ENCODE measurements at places on chromosomes 6 and 20.

DNA sequence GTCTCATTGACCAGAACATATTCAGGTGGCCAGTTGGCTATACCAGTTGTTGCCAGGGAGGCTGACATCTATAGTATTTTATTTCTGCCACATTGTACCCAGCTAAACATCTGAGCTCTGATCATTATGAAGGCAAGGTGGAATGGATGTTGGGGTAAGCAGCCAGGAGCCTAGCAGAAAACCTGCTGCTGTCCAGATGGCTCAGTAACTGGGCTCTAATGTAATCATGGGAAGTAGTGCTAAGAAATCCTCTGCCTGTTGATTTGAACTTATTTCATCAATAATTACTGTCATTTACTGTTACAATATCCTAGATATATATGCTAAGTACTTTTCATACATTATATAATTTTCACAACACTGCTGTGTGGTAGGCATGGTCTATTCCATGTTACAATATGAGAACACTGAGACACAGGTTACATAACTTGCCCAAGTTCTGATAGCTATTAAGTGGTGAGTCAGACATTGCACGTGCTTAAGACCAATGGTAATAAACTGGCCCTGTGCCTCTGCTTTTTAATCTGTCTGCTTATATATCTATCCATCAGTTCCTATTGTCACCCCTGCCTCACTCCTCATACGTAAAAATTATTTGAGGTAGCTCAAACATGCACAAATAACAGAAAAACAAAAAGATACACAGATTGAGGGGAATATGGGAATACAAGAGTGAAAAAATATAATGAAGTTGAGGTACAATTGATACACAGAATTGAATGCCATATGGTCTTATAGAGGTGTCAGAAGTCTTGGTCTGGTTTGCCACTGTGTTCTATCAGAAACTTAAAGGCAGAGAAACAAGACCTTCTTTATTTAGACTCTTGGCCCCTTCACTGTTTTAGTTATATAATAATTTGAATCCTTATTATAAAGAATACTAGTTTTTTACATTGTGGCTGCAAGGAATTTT is 25.2 kb downstream of the TBPL1 start:
- peak; percentile 86 for DNase-seq

- no peak for DNase-seq
These were observed 26.0 kb upstream of the CLVS2 start for GRCh38 chr6:122969999-122970533.

DNA sequence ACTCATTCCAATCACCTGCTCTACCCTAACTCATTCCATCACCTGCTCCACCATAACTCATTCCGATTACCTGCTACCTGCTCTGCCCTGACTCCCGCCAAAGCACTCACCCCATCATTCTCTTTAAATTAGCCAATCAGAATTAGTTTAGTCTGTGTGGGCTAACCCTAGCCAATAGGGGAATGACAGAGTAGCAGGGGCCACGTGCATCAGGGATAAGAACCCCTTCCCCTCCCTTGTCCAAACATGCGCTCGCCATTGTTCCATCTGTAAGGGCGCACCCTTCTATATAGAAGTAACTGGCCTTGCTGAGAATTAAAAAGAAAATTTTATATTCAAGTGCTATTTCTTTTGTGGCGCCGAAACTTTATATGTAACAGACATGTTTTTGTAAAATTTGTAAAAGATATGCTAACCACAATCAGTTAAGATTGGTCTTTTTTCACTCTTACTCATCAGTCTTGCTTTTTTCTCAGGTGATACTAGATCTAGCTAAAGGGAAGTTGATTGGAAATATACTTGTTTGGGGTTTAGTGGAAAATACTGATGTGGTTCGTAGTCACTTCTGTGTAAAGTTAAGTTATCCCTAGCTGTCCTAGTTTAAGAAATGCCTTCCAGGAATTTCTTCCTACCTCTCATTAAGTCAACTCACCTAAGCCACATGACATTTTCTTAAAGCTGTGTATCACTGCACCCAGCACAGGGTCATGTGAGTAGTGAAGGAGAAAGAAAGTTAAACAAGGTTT is 16.5 kb downstream of the RTN4IP1 start:
- DNase-seq = no peak

DNA sequence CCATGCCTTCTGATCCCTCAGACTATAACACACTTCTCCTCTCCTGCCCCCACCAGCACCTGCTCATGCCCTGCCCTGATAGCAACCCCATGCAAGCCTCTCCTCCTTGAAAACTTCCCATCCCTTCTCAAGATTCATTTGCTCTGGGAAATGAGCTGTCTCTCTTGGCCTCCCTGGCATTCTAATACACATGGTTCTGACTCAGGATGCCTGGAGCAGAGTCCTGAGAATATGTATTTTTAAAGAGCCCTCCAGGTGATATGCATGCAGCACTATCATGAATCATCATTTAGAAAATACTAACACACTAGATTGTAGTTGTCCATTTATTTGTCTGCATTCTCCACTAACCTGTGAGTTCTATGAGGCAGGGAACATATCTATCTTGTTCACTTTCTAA is 26.6 kb downstream of the HDGFL1 start:
- DNase-seq = no peak

GRCh38 chr6:144883915-144884314 is 598.8 kb downstream of the UTRN start:
- DNase-seq = no peak

GRCh38 chr20:11853359-11853758 is 64.3 kb upstream of the BTBD3 start:
- DNase-seq = no peak

- no peak for DNase-seq
These were observed 13.4 kb downstream of the NAPB start for GRCh38 chr20:23407781-23408464.

GRCh38 chr6:79384845-79385244 is 150.4 kb upstream of the HMGN3 start:
- DNase-seq = no peak

GRCh38 chr6:85406641-85407075 is 43.2 kb upstream of the NT5E start:
- DNase-seq = no peak

DNA sequence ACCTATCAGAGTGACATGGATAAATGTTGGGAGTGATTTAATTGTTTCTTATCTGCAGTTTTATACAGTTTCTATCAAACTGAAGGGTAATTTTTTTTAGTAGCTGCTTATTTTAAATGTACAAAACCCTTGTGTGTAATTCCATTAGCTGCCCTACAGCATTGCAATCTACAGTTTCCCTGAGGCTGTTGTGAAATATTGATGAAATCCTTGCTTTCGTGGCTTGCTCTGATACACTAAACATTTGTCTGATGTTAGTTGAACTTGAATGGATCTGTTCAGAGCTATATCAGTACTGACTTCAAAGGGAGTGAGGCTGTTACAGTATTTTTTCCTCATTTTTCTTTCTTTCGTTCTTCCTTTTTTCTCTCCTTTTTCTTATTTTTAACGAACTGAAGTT is 255.4 kb downstream of the TSHZ2 start:
- no peak for DNase-seq

GRCh38 chr6:143167224-143167623 is 106.5 kb downstream of the AIG1 start:
- DNase-seq = no peak

DNA sequence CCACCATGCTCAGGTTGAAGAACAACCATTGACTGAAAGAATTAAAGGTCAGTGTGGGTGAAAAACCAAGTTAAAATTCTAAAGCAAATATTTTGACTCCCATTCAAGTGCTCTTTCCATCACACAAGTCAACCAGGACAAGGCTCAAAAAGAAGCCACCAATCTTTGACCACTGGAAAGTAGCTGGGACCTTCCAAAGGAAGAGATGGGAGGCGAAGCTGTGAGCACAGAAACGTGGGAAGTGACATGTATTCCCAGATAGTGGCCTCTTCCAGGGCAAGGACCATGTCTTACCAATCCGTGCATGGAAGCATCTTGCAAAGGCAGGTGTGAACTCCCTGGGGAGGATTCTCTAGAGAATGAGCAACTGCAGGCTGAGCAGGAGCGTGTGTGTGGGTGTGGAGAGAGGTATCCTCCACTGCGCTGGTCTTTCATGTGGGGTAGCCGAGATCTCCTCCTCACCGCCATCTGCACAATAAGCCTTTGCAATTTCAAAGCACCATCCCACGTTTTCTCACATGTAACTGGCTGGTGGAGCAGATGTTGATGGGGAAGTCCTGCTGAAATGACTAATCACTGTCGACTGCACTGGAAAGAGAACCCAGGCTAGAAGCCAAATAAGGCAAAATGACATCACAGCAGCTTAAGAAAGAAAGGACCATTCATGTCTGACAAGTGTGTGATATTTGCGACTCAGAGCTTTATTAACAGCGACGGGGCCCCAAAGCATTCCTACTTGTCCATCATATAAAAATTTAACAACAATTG is 189.4 kb upstream of the RREB1 start:
- DNase-seq = peak; percentile 51

DNA sequence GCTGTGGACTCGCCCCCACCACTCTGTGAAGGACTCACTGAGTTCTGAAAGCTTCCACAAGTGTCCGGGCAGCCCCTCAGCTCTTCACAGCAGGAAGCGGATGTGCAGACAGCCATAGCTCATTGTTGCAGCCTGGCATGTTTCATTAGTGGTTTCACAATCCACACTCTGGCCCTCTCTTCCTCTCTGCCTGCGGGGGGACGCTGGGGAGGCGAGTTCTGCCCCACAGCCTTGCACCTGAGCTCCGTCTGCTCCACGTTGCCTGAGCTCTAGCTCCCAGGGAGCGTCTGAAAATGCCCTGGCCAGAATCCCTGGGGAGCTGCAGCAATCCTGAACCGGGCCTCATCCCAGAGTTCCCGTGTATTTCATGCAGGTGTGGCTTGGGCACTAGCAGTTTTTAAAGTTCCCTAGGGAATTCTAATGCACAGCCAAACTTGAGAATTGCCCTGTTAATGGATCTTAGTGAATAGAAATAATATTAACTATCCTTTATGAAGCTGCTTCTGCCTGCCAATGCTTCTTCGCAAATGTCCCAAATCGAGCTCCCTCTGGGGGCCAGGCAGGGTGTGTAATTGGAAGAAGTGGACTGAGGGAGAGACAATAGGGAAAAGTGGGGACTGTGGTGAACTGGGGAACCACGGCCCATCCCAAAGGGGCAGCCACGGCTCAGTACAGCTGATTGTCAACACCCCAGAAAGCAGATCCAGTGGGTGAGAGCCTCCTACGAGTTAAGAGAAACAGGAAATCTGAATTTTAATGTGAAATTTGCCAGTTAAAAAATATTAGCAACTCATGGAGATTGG is 51.5 kb downstream of the CTCFL start:
- no peak for DNase-seq

DNA sequence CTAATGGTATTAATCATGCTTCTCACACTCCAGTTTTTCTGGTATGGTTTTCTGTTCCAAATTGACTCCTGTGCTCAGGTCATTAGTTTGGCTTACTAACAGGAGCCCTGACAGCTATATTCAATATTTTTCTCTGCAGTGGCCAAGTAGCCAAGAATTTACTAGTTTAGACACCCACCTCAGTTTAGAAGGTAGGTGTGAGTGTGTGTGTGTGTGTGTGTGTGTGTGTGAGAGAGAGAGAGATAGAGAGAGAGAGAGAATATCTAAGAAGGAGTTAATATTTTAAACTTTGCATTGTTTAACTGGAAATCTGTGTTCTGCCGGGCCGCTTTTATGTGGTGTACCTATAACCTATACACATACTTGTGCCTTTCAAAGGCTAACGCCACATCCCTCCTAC is 18.5 kb downstream of the JARID2 start:
- no peak for DNase-seq

DNA sequence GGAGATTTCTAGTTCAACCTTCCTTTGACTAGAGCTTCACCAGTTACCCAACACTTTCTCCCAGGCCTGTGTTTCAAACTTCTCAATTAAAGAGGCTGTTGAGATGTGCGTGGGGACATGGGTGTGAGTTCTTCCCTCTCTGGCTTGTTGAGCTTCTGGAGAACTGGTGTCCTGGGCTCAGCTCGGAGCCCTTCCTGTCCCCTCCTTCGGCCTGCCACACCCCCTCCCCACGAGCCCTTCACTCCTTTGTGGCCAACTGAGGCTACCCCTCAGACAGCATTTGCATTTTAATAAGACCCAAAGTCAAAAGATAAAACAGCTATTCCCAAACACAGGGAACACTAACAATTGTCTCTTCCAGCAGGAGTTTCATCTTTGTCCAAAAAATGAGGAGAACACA is 123.3 kb upstream of the MLN start:
- no peak for DNase-seq

DNA sequence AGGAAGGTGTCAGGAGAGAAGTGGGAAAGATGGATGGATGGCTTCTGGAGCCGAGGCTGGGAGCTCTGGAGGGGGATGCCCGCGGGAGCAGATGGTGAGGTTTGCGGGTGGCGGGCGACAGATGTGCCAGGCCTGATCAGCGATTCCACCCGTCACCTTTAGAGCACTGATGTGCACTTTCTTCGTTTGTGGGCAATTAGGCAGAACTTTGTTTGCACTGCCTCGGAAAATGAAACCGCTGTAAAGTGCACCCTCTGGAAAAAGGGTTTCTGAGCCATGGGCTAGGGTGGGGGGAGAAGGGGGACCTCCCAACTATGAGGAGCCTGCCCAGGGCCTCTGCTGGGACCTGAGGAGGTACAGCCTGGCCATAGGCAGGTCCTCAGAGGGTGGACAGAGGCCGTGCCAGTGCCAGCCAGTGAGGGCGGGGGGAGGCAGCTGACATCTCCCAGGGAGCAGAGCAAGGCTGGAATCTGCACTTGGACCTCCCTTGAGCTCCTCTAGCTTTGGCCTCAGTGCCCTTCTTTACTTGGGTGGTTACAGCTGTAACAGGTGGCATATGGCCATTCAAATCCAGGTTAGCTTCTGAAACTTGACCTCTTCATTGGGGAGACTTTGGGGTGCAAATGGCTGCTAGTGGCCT is 58.7 kb downstream of the CD40 start:
- DNase-seq = no peak

DNA sequence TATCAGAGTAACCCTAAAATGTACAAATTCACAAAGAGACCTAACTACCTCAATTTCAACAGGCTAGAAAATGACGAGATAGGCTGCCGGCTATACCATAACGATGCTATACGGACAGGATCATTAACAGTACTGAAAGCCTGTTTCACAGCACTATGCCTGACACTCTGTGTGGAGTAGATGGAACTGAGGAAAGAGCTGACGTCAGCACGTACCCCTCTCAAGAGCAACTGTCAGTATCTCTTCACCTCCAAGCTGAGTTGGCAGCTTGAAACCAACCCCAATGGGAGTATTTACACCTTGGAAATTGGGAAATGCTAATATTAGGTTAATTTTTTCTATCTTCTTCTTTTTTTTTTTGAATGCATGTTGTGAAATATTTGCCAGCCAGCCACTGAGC is 53.6 kb downstream of the HUS1B start:
- no peak for DNase-seq

- no peak for DNase-seq
These were observed 45.8 kb downstream of the QKI start for GRCh38 chr6:163460307-163460782.

- DNase-seq = no peak
These were observed 105.7 kb downstream of the ASXL1 start for GRCh38 chr20:32463642-32464400.

GRCh38 chr6:70686548-70687133 is 19.0 kb downstream of the SMAP1 start:
- no peak for DNase-seq
